ENCODE measurements at places on chromosomes 4 and X. TPM values are rescaled to one million over a fixed set of nuclear protein-coding genes. Genes with fewer than 3 reads are reported as not detected.

DNA sequence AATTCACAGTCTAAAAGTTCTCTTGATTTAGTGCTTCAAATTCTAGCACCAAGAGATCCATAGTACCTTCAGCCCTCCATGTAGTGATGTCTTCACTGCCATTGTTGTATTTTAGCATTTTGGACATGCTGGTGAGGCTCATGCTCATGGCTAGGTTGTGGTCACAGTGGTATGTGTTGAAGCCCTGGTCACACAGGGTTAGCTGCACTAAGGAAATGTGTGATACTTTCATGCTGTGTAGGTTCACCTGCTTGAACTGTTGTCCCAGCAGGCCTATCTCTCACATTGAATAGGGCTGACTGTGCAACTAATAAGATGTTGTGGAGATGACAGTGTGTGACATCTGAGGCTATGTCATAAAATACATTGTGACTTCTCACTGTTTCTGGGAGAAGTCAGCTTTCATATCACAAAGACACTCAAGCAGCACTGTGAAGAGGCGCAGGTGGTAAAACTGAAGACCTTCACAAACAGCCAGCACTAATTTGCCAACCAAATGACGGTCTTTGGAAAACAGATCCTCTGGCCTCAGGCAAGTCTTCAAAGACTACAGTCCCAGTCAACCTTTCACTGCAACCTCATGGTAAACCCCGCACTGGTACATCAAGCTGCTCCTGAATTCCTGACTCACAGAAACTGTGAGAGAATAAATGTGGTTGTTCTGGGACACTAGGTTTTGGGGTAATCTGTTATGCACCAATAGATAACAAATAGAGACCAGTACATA lies 17.4 kb upstream of the ADH4 start:
- H3K27me3 ChIP-seq = no peaks in the 10 kb centered on the region
- H3K4me3 ChIP-seq = no peak overlapping the region
- H3K27ac ChIP-seq = no peak overlapping the region
- H3K4me1 ChIP-seq = peaks cover 15% of the 10 kb centered on the region
- no peaks in the 10 kb centered on the region for H3K36me3 ChIP-seq
- DNase-seq = no peak

DNA sequence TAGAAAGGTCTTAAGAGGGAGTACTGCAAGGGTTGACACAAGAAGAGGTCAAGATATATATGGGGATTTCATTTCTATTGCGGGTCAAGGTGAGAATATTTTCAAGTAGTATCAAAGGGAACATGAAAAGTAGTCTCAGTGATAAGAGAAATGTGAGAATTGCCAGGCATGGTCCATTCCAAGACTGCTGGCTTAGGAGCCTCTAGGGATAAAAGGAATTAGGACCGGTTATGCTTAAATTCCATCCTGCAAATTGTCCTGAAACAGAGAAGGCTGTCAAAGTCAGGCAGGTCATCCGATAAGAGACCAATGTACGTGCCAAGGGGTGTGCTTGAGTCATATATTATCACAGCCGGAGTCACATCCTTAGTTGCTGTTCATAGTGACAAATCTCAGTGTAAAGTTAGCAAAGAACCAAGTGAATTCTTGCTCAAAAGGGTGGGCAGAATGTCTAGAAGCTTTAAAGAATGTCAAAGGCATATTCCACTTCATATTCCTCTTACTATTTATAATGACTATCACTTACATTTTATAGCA lies 133.6 kb downstream of the CBLL2 start:
- H3K36me3 ChIP-seq = no peaks in the 10 kb centered on the region
- H3K4me3 ChIP-seq = no peak overlapping the region
- H3K27me3 ChIP-seq = no peaks in the 10 kb centered on the region
- no peak overlapping the region for H3K27ac ChIP-seq

DNA sequence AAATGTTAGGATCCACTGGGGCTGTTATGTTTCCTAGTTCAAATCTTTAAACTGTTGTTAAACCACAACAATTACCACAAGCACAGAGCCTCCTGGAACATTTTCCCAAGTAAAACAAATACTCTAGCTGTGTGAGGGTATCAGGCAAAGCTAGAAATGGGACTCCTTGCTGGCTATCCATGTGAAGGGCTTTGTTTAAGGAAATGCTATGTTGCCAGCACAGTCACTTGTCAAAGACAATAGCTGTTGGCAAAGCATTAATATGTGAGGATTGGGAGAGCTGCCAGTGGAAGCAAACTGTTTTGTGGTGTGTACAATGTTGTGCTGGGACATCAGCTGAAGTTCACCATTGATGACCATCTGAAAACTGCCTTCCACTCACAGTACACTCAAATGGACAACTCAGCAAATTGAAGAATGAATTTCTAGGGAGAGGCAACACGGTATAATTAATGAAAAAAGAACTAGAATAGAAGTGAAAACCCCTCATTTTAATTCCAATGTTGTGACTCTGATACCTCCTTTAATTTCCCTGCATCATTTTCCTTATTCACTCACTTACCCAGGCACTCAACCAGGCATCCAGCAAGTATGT lies 100.8 kb downstream of the ANXA3 start:
- DNase-seq = no peak
- no peak overlapping the region for H3K27ac ChIP-seq
- peaks cover 15% of the 10 kb centered on the region for H3K4me1 ChIP-seq
- no peaks in the 10 kb centered on the region for H3K36me3 ChIP-seq
- no peak overlapping the region for H3K4me3 ChIP-seq

DNA sequence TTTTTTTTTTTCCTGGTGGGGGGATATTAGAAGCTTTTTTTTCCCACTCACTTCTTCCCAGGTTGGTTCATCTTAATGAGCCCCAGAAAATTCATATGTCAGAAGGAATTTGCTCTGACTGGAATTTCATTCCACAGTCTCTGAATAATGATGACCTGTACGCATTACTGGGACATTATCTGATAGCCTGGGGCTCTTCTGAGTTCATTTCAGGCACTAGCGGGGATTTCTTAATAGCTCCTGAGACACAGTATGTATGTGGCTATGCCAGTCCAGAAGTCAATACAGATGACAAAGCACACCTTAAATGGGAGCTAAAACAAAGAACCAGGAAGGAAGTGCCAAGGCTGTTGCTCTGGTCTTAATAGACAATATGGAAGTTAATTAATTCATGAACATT lies 295.2 kb upstream of the IGFBP7 start:
- H3K27me3 ChIP-seq = no peaks in the 10 kb centered on the region
- no peak overlapping the region for H3K4me3 ChIP-seq
- no peak overlapping the region for H3K27ac ChIP-seq
- DNase-seq = no peak

- H3K36me3 ChIP-seq = no peaks in the 10 kb centered on the region
- no peak overlapping the region for H3K4me3 ChIP-seq
- H3K4me1 ChIP-seq = no peaks in the 10 kb centered on the region
- DNase-seq = no peak
Measured at GRCh38 chrX:68669871-68670270, 22.4 kb downstream of the STARD8 start.

- no peak overlapping the region for H3K27ac ChIP-seq
- no peak for DNase-seq
- H3K4me3 ChIP-seq = no peak overlapping the region
- peaks cover 5% of the 10 kb centered on the region for H3K36me3 ChIP-seq
Measured at GRCh38 chr4:4387531-4388310, 819 bp downstream of the NSG1 start.

DNA sequence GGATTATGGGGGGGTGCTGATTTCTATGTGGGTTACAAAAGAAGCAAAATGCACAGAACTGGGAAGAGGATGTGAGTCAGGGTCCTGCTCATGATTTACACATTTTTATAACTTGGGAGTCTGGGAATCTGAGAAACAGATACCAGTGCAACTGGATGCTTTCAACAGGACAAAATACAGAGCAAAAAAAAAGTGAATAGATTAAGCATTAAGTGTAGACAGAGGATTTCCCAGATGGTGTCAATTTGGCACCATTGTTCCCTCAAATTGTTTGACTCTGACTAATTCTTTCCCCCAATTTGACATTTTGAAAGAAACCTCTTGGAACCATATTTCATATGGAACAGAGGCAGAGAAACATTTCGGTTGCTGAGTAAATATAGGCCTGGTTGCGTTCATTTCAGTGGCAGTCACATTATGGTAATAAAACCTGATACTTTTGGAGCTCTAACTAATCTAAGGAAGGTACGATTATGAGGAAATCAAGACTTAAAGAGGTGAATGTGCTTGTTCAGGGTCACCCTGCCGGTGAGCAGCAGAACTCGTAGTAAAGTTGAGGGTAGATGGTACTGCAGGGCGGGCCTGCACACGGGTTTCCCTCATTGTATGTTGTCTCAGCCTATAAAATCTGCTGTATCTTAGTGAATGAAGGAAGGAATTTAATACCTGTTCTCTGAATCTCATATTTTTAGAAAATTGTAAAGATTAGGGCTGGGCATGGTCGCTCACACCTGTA lies 18.7 kb upstream of the CDKL5 start:
- peaks cover 4% of the 10 kb centered on the region for H3K36me3 ChIP-seq
- no peak overlapping the region for H3K4me3 ChIP-seq
- no peak for DNase-seq
- no peak overlapping the region for H3K27ac ChIP-seq
- H3K4me1 ChIP-seq = no peaks in the 10 kb centered on the region
- H3K27me3 ChIP-seq = no peaks in the 10 kb centered on the region

Gene ASMT
- not detected for total RNA-seq

Gene G3BP2
- 122 TPM for total RNA-seq

Gene PNMA6A
- total RNA-seq = 0.31 TPM

Gene KLB
- total RNA-seq = 0.09 TPM

Gene USP17L24
- total RNA-seq = not detected

Gene NEIL3
- total RNA-seq = 10.6 TPM

Gene IL1RAPL2
- total RNA-seq = not detected
